ENCODE measurements at places on chromosomes 4 and X.
A peak's percentile ranks its signal among the peaks of the same experiment; 100 is the strongest.

DNA sequence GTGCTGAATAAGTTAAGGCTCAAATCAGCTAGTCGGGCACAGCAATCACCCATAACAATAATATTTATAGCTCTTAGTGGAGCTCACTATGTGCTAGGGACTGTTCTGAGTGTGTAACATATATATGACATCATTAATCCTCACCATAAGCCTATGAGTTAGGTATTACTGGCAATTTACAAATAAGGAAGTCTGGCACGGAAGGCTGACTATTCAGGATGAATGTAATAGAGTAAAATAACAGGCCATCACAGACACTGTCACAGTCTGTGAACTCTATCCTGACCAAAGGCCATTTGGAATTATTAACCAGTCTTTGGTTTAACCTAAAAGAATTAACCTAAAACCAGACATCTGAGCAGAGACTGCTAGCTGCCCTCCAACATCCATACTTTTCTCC lies 119.3 kb downstream of the C4orf51 start:
- no peak for DNase-seq

DNA sequence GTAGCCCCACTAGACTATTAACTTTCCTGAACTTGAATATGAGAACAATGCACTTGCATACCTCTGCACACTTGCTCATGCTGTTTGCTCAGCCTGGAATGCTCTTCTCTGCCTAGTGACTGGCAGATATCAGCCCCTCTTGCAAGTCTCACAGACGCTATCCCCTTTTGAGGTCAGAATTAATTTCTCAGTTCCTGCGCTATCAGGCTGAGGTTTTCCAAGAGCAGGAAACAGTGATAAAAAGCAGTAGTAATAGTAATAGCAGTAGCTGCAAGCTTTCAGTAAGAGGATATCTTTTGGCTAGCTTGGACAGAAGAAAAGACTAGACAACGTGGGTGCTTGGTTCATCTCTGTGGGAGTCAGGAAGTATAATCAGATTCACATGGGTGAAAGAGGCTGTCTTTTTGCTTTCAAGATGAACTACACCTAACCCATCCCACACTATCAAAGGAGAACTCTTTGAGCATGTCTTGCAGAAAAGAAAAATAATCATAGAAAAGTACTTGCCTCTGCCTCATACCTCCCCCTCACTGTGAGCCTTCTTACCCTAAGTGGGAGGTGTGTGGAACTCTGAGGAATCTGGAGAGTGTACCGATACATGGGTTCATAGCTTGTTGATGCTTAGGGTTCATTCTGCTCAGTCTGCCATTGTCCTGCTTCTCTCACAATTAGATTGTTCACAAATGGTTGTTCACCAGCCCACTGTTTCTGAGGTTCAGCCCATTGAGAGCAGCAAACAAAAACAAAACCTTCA lies 11.3 kb upstream of the DRP2 start:
- no peak for DNase-seq

DNA sequence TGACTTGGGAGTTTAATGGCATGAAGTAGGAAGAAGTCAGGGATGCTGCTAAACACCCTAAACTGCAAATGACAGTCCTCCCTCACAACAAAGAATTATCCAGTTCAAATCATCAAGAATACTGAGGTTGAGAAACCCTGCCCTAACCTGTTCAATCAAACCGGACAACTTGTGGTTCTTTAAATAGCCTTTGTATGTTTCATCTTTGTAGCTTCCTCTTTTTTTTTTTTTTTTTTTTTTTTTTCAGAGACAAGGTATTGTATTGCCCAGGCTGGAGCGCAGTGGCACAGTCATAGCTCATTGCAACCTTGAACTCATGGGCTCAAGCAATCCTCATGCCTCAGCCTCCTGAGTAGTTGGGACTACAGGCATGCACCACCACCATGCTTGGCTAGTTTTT lies 52.5 kb upstream of the TTC29 start:
- no peak for DNase-seq

GRCh38 chr4:123380728-123381716 lies 15.6 kb upstream of the SPRY1 start:
- no peak for DNase-seq

DNA sequence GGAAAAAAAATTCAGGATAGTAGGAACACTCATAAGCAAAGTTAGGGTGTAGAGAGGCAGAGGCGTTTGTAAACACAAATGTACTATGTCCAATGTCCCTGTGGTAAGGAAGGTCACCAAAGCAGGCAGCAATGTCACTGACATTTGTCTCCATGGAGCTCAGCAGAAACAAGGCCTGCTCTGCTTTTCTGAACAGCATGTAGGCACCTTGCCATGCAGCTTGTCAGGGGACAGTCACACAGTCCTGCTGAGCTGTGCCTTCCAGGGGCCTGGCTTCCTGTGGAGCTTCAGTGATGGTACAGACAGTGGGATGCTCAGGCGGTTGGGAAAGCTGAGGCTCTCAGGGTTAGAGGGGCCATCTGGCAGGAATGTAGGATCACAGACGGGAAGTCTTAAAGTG lies 74.5 kb upstream of the HS3ST1 start:
- DNase-seq = no peak

- no peak for DNase-seq
Observed at GRCh38 chr4:3305610-3306371, 13.0 kb downstream of the RGS12 start.

DNA sequence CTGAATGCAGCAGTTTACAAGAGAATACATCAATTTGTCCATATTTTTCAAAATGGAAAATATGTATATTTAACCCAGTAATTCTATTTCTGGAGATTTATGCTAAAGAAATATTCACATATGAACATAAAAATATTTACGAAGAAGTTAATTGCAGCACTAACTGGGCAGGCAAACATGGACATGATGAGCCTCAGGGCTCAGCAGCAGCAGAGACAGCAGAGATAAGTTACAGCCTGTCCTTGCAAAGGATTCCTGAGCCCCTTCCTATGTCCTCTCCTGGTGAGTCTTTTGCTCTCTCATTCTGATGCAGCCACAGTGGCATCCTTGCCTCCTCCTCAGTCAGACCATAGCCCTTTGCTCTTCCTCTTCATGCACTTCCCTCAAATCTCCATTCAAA lies 680.6 kb upstream of the CPEB2 start:
- no peak for DNase-seq

DNA sequence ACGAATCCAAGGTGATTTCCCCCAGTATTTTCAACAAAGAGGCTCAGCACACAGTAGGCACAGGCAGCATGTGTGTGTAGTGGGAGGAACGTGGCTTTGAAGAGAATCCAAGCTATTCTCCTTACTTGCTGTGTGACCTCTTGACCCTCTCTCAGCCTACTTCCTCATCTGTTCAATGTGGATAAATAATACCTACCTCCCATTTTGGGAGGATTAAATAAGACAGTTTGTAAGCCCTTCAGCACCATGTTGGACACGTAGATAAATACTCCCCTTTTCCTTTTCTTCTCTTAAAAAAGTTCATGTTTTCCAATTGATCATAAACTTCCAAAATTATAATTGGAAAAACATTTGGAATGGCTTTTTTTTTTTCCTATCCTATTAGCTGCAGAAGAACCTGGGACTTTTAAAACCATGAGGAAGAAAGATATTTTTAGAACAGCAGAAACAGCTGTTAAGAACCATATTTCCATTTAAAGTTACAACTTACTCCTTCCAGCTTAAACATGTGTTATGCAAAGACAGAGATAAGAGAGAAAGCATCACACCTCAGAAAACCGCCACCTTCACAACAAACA lies 56.1 kb upstream of the TMEM131L start:
- no peak for DNase-seq

GRCh38 chr4:165360041-165360695 lies 18.6 kb upstream of the CPE start:
- DNase-seq = no peak

DNA sequence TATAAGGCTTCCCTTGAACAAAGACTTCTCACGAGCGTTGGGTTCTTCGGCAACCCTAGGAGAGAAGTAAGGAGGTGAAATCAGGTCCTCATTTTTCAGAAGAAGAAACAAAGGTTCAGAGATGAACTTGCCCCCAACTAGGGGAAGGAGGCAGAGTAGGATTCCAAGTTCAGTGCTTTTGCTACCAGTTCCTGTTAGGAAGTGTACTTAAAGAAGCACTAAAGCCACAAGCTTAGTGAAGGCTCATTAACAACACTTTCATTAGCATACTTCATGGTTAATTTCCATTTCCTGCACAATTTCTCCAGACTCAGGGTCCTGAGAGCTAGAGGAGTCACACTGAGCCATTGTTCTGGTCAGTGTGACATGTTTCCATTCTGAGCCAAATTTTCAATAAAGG lies 52.1 kb downstream of the VSIG4 start:
- no peak for DNase-seq

GRCh38 chrX:12814420-12814819 lies 23.2 kb downstream of the PRPS2 start:
- DNase-seq = no peak

GRCh38 chrX:18617407-18617750 lies 54.5 kb downstream of the RS1 start:
- no peak for DNase-seq

DNA sequence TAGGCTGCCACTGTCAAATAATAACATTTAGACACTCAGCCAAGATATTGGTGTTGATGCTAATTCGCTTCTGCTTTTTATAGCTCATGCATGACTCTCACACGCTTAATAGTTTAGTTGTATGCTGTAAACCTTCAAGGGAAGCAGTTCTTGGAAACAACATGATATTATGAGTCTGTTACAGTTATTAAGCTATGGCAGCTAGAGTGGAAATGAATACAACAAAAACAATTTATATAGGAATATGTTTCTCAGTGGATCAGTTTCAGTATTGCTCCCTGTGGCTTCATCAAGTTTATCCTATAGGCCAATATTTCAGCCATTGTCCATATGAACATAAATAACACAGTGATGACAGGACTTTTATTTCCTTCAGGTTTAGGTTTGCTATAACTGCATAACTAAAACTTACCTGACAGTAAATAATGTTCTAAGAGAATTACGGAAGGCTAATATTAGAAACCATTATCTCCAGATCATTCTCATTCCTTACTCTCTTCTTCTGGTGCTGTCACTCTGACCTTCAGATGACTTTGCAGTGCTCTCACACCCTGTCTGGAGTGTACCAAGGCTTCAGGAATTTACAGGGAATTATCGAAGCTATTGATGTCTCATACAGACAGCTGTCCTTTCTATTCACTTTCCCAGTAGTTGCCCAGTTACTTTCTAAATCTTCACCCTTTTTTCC lies 555.0 kb downstream of the ANKRD50 start:
- no peak for DNase-seq

- DNase-seq = no peak
Observed at GRCh38 chrX:95764972-95765451, 919.6 kb upstream of the DIAPH2 start.

DNA sequence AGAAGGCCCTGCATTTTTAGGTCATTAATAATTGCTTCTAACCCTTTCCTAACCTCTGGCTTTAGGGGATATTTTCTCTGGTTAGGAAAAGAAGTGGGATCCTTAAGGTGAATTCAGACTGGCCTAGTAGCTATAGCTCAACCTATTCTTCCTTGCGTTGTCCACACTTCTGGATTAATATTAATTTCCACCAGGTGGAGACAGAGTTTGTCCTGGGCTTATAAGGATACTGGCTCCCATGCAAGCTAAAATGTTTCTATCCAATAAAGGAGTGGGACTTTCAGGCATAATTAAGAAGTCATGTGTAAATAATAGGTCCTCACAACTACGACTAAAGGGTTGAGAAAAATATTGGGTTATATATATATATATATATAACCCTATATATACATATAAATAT lies 860.0 kb upstream of the POU3F4 start:
- no peak for DNase-seq

GRCh38 chr4:87078987-87079486 lies 141.4 kb downstream of the KLHL8 start:
- peak; percentile 8 for DNase-seq

DNA sequence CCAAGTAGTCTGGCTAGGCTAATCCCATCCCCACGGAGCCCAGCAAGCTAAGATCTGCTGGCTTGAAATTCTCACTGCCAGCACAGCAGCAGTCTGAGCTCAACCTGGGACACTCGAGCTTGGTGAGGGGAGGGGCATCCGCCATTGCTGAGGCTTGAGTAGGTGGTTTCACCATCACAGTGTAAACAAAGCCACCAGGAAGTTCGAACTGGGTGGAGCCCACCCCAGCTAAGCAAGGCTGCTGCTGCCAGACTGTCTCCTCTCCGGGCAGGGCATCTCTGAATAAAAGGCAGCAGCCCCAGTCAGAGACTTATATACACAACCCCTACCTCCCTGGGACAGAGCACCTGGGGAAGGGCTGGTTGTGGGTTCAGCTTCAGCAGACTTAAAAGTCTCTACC lies 639.6 kb downstream of the IQCM start:
- DNase-seq = no peak

GRCh38 chr4:75830906-75831305 lies 71.3 kb downstream of the PPEF2 start:
- DNase-seq = no peak

- no peak for DNase-seq
Observed at GRCh38 chr4:33369446-33369845, 2649.3 kb downstream of the PCDH7 start.

- DNase-seq = no peak
Observed at GRCh38 chrX:20300822-20301221, 34.1 kb upstream of the RPS6KA3 start.

- DNase-seq = no peak
Observed at GRCh38 chr4:24141836-24142235, 252.0 kb upstream of the PPARGC1A start.

- no peak for DNase-seq
Observed at GRCh38 chr4:62450740-62451139, 1250.6 kb downstream of the ADGRL3 start.

GRCh38 chr4:146159384-146160058 lies 16.0 kb upstream of the LSM6 start:
- no peak for DNase-seq

DNA sequence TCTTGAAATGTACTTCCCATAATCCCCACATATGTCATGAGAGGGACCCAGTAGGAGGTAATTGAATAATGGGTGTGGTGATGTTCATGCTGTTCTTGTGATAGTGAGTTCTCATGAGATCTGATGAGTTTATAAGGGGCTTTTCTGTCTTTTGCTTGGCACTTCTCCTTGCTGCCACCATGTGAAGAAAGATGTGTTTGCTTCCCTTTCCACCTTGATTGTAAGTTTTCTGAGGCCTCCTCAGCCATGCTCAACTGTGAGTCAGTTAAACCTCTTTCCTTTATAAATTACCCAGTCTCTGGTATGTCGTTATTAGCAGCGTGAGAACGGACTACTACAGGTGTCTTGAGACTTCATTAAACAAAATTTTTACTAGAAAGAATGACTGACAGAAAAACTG lies 323.2 kb downstream of the BMPR1B start:
- DNase-seq = no peak

DNA sequence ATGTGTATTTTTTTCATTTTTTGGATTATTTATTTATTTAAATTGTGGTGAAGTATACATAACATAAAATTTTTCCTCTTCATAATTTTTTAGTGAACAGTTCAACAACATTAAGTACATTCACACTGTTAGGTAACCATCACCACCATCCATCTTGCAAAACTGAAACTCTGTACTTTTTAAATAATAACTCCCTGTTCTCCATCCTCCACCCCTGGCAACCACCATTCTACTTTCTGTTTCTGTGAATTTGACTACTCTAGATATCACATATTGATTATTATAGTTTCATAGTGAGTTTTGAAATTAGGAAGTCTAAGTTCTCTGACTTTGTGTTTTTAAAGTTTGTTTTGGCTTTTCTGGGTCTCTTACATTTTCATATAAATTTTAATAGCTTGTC lies 89.3 kb upstream of the STX18 start:
- DNase-seq = no peak
